CD4-positive, alpha-beta T cell treated with Interleukin-17A for 4 hours (primary cell): ENCODE measurements at places on chromosomes 11 and 22.

- DNase-seq, result no peak
These were observed 334.8 kb downstream of the GUCY1A2 start for GRCh38 chr11:106683435-106683834.

DNA sequence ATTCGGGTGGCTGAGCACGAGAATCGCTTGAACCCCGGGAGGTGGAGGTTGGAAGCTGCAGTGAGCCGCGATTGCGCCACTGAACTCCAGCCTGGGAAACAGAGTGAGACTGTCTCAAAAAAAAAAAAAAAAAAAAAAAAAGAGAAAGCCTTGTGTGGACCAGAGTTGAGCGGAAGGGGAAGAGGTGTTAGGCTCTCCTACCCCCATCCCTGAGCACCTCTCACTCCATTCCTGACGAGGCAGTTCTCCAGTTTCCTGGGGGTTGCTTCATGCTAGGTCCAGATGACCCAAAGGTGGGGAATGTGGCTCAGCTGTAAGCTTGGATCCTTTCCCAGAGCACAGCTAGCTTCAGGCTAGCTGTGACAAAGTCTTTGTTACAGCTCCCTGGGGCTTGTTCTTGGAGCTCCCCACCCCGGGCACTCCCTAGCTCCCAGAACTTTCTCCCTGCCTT, 8.8 kb upstream of the DNAL4 start:
- no peak for DNase-seq

DNA sequence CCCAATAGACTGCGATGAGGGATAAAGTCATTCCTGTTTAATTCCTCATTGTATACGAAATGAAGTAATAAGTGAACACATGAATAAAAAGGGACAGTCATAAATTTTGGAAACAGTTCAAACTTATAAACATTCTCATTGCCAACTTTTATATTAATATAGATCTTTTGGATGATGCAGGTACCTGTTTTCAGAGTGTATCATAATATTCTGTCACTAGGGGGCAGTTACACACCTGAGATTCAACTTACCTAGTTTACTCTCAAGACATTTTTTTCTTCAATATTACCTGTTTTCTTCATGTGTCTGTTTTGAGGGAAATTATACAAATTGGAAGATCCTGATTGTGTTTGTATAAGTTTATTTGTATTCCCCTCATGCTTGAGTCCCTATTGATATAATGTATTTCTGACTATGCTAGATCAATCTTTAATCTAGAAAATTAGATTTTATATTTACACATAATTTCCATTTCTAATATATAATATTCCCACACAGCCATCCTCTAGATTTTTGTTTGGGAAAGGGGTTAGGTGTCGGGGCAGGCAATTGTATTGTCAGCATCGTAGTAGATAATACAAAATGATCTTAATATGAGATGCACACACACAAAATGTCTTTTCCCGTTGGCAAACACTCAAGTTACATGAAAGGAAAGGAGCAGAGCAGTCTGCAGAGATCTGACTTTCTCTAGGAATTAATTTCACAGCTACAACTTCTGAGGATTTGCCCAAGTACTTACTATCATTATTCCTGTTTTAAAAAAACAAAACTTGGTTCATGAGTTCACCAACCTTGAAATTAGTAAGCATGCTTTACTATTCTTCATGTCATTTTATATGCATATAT, 18.4 kb downstream of the FDX1 start:
- DNase-seq, result no peak

- no peak for DNase-seq
These were observed 589 bp downstream of the SCGB1A1 start for GRCh38 chr11:62419314-62419929.

DNA sequence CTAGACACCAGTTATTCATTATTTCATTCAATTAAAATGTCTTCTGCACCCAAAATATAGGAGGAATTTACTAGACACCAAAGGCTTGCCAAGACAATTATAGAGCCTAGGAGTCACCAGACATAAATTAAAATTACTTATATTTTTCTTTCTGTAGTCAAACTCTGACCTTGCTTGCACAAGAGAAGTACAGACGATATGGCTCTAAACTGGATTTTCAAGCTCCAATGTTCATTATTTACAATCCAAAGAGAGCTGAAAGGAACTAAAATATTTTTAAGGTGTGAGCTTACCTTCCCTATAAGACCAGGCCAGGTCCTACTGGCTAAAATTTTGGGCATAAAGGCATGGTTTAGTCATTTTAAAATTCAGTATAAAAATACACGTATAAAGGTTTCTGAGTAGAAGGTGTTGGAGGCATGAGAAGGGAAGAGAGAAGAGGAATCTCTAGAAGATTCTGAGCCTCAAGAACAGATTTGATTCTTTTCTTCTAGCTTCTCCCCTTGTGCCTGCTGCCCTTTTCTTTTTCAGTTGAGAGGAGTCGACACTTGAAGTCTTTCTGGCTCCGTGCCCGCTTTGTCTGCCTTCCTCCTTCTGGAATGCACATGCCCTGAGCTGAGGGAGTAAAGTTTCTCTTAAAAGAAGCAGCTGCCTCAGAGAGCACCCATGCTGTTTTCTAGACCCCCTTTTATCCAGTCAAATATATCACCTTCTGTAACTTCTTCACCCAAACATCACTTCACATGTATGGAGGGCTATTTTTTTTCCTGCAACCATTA, 13.5 kb downstream of the C11orf97 start:
- DNase-seq, result no peak

- DNase-seq, result no peak
These were observed 18.5 kb downstream of the GAB2 start for GRCh38 chr11:78399136-78399535.

GRCh38 chr11:1541474-1542204, 30.4 kb downstream of the DUSP8 start:
- no peak for DNase-seq
